NCI-H187 (cell line): ENCODE measurements at places on chromosomes 2 and 18.

- no peak for DNase-seq
Measured at GRCh38 chr18:6648581-6648980, 80.9 kb upstream of the ARHGAP28 start.

GRCh38 chr18:51006061-51006818 is 23.8 kb upstream of the SMAD4 start:
- DNase-seq: no peak

GRCh38 chr2:197904446-197904845 is 100.1 kb downstream of the PLCL1 start:
- DNase-seq: no peak

DNA sequence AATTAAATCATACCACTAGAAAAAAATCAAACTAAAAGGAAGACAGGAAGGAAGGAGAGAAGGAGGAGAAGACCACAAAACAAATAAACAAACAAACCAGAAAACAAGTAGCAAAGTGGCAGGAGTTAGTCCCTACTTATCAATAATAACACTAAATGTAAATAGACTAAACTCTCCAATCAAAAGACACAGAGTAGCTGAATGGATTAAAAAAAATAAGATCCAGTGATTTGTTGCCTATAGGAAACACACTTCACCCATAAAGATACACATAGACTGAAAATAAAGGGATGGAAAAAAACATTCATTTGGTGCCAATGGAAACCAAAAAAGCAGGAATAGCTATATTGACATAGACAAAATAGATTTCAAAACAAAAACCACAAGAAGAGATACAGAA is 23.4 kb upstream of the BAZ2B start:
- DNase-seq: no peak

- DNase-seq: no peak
Measured at GRCh38 chr2:78407960-78408794, 617.3 kb upstream of the REG3G start.

GRCh38 chr2:187867165-187867564 is 312.9 kb upstream of the TFPI start:
- DNase-seq: no peak

GRCh38 chr2:48145845-48146452 is 239.7 kb upstream of the FBXO11 start:
- no peak for DNase-seq

DNA sequence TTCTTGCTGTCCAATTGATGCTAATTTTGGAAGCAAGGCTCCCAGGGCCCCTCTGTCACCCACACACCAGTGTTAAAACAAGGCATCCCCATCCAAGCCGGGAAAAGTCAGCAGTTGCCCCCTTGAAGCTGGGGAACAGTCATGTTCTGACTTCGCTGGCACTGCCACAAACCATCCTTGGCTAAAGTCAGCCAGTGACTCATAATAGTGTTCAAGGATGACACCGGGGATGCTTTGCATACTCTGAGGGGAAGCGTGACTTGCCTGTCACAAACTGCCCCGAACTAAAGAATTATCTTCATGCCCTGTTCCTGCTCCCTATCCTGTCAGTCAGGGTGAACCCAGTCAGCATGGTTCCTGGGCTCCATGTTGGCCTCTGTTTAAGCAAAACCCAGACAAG is 37.0 kb downstream of the TGFA start:
- no peak for DNase-seq

DNA sequence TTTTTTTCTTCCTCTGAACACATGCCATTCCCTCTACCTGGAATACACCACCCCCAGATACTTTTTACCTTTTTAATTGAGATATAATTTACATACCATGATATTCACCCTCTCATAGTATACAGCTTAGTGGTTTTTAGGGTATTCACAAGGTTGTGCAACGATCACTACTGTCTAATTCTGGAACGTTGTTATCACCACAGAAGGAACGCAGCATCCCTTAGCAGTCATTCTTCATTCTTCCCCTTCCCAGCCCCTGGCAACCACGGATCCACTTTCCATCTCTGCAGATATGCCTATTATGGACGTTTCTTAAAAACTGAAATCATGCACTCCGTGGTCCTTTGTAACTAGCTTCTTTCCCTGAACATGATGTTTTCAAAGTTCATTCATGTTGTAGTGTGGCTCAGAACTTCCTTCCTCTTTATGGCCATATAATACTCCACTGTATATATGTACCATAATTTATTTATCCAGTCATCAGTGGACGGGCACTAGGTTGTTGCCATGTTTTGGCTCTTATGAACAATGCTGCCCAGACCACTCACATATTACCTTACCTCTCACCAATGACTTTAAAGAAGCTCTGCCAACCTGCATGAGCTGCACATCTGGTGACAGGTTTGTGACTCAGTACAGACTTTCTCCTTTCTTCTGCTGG is 168.9 kb downstream of the CTIF start:
- no peak for DNase-seq

- DNase-seq: no peak
Measured at GRCh38 chr2:68734176-68734575, 435 bp upstream of the ARHGAP25 start.

- no peak for DNase-seq
Measured at GRCh38 chr18:34627137-34627920, 82.8 kb upstream of the DTNA start.

- DNase-seq: no peak
Measured at GRCh38 chr2:185335879-185336278, 402.7 kb upstream of the FSIP2 start.

- no peak for DNase-seq
Measured at GRCh38 chr2:120261387-120262006, 8.8 kb downstream of the RALB start.

DNA sequence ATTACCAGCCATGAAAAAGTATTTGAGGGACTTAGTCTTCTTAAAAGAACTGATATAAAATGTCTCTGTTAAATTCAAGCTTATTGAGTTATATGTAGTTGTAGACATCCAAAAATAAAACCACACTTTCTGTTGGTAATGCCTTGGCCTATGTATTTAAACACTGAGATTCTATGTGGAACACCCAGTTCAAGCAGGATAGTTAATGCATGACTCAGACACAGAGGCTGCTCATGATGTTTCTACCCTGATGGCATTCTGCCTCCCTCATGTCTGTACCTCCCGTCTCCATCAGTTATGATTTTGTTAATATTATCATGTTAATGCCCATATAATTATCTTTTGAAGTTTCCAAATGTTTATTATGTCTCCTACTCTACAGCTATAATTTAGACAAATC is 164.5 kb downstream of the XIRP2 start:
- no peak for DNase-seq

DNA sequence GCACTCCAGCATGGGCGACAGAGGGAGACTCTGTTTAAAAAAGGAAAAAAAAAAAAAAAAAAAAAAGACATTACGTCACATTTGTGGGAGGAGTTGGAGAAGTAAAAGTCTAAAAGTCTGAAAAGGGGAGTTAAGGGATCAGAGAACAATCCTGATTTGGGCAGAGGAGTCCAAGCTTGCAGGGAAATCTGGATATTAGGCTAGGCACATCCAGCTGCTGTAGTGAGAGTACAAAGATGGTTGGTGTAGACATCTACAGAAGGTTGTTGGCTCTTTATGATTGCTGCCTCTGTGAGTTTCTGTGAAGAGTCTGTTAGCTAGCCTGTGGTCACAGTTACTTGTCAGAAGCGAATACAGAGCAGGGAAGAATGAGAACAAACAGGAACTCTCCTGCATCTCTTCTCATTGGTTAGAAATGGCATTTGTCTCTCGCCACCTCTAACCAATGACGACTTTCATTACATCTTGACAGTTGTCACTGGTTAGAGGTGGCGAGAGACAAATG is 3.3 kb upstream of the OSBPL6 start:
- no peak for DNase-seq

DNA sequence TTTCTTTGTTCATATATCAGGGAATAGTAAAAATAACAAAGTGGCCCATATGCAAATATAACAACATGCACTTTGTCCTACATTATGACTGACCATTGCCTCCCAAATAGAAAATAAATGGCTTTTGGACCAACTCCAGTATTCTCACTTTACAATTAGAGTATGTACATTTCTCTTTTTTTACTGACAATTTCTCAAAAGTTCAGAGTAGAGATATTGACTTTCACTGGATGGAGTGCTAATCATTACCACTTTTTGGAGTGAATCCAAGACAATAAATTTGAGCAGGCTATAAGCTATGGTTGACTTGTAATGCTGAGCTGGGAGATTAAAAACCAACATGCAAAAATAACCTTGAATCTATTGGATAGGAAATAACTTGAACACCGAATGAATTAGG is 987.4 kb downstream of the SUCLG1 start:
- no peak for DNase-seq

- DNase-seq: no peak
Measured at GRCh38 chr2:222609381-222609780, 46.5 kb downstream of the FARSB start.

- DNase-seq: no peak
Measured at GRCh38 chr2:149080971-149081370, 42.5 kb downstream of the LYPD6B start.

DNA sequence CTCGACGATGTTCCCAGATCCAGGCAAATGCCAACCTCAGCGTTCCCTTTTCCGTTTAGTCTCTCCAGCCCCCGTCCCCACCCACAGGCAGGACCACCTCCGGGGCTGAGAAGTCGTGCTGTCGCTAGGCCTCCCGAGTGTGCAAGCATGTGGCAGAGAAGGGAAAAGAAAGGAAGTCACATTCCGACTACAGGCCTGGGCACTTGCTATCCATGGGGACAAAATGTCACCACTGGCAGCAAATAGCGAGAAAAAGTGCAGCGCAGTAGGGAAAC is 420 bp downstream of the PIGN start:
- DNase-seq: no peak

DNA sequence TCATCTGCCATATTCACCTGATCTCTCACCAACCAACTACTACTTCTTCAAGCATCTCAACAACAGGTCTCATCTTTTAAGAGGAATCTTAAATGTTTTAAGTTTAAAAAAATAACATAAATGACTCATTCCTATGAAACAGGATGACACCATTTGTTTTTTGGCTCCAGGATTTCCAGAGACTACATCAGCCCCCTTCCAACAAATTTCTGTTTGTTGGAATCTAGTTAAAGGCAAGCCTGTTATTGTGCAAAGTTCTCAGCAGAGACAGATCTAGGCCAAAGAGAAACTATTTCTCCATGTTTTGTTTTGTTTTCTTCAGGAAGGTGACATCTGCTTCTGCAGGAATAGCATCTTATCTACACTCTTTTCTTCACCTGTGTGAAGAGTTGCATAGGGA is 204.8 kb upstream of the SH3BP4 start:
- DNase-seq: no peak

- no peak for DNase-seq
Measured at GRCh38 chr2:207601774-207602173, 23.4 kb downstream of the METTL21A start.

GRCh38 chr2:33372940-33373553 is 103.4 kb upstream of the RASGRP3 start:
- DNase-seq: peak; percentile 17

- DNase-seq: no peak
Measured at GRCh38 chr2:99431587-99432275, 58.1 kb downstream of the REV1 start.

DNA sequence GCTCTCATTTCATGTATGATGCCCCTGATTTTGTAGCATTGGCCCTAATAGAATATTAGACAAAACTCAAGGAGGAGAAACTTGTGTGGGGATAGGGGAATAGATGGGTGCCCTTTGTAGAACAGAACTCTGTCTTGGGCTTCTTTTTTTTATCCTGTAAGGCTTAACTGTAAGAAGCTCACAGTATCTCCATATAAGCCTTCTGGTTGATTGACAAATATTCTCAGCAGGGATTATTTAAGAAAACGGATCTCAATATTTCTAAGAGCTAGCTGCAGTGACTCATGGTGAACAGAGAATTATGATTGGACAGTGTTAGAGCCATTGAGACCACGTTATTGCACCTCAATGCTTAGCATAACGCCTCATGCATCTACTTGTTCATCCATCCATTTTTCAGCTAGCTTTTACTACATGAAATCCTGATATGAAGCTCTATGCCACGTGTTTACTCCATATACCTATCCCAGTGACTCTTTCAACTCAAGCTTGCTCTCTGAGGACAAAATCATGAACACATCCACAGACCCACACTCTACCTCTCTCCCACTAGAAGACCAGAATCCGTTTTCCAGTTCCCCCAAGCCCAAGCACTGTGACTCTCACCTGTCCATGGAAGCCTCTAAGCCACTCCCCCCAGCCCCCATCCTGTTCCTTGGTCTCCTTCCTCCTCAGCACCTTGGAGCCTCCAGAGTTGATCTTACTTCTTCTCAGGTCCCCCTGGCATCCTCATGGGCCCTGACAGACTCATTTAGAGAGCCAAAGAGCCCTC is 99.2 kb downstream of the BCL2L11 start:
- DNase-seq: no peak

GRCh38 chr2:11813951-11814350 is 67.5 kb downstream of the LPIN1 start:
- DNase-seq: no peak
